Tibial nerve (tissue), 4 donors: ENCODE measurements at places on chromosomes 6 and 20. TPM values are rescaled to one million over a fixed set of nuclear protein-coding genes. Genes with fewer than 3 reads are reported as not detected.

HLA-E gene
- 693 TPM for total RNA-seq

LPA gene
- total RNA-seq: 0.42 TPM

CYP39A1 gene
- 3.6 TPM for total RNA-seq

GNL1 gene
- total RNA-seq: 38.1 TPM

GNAS-AS1 gene
- 0.59 TPM for total RNA-seq

SRPK1 gene
- 23.2 TPM for total RNA-seq

IMPG1 gene
- total RNA-seq: not detected

ID4 gene
- 34.1 TPM for total RNA-seq

HLA-DQA1 gene
- total RNA-seq: 0.30 TPM

REM1 gene
- total RNA-seq: 12.0 TPM

EDN1 gene
- 48.6 TPM for total RNA-seq

CAP2 gene
- total RNA-seq: 11.8 TPM

MRAP2 gene
- total RNA-seq: 2.2 TPM

CDSN gene
- total RNA-seq: not detected

COL19A1 gene
- 0.42 TPM for total RNA-seq

LINC00237 gene
- not detected for total RNA-seq
